ENCODE measurements at places on chromosomes 2 and 18. TPM values are rescaled to one million over a fixed set of nuclear protein-coding genes. Genes with fewer than 3 reads are reported as not detected.

DNA sequence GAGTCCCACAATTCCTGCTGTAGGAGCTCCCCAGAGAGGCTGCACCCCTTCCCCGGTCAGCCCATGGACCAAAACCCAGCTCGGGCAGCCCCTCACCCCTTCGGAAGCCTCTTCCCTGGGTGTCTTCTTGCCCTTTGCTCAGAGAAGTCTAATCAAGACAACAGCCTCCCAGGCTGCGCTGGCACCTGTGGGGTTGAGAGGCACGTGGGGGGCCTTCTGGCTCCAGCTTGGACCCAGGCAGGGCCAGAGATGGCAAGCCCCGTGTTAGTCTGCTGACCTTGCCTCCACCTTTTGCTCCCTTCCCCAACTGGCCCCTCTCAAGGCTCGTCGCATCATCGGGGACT lies 10.4 kb downstream of the SLC4A3 start:
- no peak overlapping the region for H3K4me3 ChIP-seq
- H3K27me3 ChIP-seq: no peaks in the 10 kb centered on the region
- H3K36me3 ChIP-seq: no peaks in the 10 kb centered on the region
- no peaks in the 10 kb centered on the region for H3K4me1 ChIP-seq
- no peak overlapping the region for H3K27ac ChIP-seq

DNA sequence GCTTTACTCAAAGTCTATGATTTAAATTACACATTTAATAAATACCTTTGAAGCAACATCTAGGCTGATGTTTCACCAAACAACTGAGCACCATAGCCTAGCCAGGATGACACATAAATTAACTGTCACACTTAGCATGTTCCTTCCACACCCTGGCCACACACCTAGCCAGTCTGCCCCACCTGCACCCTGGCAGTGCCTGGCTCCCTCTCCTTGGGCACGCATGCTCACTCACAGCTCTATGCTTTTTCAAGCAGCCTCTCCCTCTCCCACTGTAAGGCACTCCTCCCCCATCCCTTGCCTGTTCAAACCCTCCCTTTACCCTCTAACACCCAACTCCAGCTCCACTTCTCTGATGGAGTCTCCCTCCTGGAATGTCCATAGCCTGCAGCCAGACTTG lies 357.6 kb upstream of the KLHL29 start:
- H3K36me3 ChIP-seq: no peaks in the 10 kb centered on the region
- no peak overlapping the region for H3K27ac ChIP-seq
- H3K4me1 ChIP-seq: no peaks in the 10 kb centered on the region
- DNase-seq: no peak

DNA sequence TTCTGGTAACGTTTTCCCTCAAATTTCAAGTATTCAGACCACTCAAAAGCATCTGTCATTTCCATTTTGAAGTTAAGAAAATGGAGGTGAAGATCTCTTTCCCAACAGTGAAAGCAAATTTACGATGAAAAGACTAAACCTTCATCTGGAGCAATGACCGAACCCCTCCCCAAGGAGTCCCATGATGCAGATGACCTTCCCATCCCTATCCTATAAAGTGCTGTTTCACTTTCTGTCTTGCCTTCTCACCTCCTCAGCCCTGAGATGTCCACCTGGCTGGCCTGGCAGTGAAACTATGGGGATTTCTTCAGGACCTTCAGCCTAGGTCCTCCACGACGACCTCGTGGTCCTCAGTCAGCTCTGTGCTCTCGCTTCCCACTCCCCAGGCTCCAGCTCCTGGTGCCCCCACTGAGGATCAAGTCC lies 925 bp upstream of the NPC1 start:
- peaks cover 31% of the 10 kb centered on the region for H3K4me1 ChIP-seq
- H3K4me3 ChIP-seq: peak overlapping the region; percentile 94
- peaks cover 11% of the 10 kb centered on the region for H3K36me3 ChIP-seq
- peak; percentile 69 for DNase-seq
- peaks cover 3% of the 10 kb centered on the region for H3K27me3 ChIP-seq
- H3K27ac ChIP-seq: peak overlapping the region; percentile 96

The ALLC gene
- total RNA-seq: not detected

DNA sequence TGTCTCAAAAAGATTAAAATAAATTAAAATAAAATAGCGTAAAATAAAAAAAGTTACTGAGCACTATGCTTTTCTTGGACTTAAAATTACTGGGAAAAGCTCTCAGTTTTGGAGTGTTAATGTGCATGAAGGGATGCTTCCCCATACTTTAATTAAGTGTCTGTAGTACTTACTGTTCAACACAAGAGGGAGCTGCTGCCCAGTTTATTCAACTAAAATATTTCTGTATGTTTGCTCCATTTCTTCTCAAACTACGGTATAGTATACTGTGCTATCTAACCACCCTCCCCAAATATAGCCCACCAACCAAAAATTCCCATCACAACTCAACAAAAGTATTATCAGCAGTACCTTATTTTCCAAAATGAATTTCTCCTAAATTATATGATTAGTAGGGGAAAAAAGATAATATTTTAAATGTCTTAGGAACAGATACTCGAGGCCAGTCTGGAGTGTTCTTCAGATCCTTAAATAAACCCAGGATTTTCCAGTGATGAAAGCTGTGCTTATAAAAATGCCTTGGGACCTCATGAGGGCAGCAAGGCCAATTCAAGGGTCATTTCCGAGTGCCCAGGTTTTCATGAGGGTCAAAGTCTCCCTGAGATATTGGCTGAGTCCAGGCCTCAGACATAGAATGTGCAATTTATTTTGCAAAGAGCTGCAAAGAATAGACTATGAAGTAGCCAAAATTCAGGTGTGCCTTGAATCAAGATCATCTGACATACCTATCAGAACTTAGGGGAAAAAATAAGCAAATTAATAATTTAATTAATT lies 64.1 kb downstream of the CHRNA1 start:
- peaks cover 41% of the 10 kb centered on the region for H3K27me3 ChIP-seq
- H3K4me1 ChIP-seq: peaks cover 6% of the 10 kb centered on the region
- H3K36me3 ChIP-seq: no peaks in the 10 kb centered on the region
- H3K4me3 ChIP-seq: no peak overlapping the region
- H3K27ac ChIP-seq: no peak overlapping the region
- peak; percentile 82 for DNase-seq

- H3K4me1 ChIP-seq: peaks cover 6% of the 10 kb centered on the region
- no peak overlapping the region for H3K4me3 ChIP-seq
- H3K27ac ChIP-seq: no peak overlapping the region
- no peaks in the 10 kb centered on the region for H3K27me3 ChIP-seq
Measured at GRCh38 chr2:11237122-11237521, 81.9 kb downstream of the SLC66A3 start.

DNA sequence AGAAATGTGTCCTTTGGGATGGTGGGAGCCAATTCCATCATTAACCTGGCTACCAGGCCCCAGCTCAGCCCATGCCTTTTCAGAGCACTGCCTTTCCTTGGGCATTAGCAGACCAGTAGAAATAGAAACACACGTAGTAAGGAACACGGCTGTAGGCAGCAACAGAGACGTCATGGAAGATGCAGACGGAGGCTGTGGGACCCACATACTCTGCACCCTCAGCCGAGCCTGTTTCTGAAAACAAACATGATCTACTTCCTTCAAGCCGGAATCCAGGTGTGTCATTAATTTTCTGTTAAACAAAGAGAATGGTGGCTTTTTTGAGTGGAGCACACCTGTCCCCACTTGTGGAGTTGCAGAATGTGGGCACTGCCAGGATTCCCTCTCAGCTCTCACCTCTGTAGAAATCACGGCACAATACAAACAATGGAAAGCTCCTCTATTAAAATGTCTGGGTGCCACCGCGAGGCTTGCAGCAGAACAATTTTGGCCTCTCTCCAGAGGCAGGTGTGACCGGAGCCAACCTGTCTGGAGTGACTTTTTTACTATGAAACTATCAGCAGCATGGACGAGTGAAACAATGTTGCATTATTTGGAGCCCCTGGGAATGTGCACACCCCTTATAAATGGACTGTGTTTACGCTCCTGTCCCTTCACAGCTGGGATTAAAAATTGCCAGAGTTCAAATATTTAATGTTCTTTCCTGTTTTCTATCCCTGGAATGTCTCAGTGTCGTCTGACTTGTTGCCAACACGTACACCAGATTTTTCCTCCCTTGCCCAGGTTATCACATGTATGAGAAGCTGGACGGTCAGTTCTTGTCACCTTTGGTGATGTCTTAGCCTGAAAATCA lies 31.7 kb downstream of the SPP2 start:
- no peak overlapping the region for H3K27ac ChIP-seq
- H3K36me3 ChIP-seq: no peaks in the 10 kb centered on the region
- H3K4me3 ChIP-seq: no peak overlapping the region
- no peak for DNase-seq

DNA sequence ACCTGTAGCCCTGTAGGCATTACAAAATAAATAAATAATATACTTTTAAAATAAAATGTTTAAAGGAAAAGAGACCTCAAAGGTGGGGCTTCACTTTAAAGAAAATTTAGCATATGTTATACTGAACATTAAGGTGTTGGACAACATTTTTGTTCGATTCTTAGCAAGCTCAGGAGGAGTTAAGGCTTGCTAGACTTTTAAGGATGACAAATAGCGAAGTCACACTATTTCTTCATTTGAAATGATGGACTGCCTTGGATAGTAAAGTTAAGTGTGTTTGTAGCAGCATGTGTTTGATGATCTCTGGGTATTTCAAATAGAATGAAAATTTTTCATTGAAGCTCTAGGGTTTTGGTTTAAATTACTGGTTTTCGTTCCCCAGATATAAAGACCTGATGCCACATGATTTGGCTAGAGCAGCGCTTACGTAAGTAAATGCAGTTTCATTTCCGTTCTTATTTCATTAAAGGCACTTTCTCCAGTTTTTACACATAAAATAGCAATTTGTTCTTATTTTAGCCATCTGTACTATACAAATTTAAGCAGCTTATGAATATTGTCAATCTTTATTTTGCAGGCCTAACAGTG lies 24.9 kb downstream of the HADHB start:
- H3K27ac ChIP-seq: no peak overlapping the region
- no peak for DNase-seq
- H3K27me3 ChIP-seq: no peaks in the 10 kb centered on the region

The FOXD4L1 gene
- total RNA-seq: 0.17 TPM

DNA sequence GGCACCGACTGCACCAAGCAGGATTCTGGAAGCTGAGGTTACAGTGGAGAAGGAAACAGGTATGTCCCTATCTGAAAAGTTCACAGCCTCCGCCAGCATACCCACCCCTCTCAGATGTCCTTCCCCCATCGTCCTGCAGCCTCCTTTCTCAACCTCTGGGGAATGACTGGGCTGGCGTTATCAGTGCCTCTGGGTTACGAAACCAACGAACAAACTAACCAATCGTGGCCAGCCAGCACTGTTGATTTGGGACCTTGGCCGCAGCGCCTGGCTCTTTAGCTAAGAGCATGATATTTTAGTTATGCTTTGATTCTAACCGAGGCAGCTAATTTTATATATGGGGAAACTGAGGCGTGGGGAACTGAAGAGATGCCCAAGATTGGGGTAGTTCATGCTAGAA lies 233.0 kb downstream of the TFCP2L1 start:
- no peak for DNase-seq
- H3K27ac ChIP-seq: no peak overlapping the region
- H3K4me1 ChIP-seq: no peaks in the 10 kb centered on the region
- H3K27me3 ChIP-seq: no peaks in the 10 kb centered on the region
- no peak overlapping the region for H3K4me3 ChIP-seq
- no peaks in the 10 kb centered on the region for H3K36me3 ChIP-seq

DNA sequence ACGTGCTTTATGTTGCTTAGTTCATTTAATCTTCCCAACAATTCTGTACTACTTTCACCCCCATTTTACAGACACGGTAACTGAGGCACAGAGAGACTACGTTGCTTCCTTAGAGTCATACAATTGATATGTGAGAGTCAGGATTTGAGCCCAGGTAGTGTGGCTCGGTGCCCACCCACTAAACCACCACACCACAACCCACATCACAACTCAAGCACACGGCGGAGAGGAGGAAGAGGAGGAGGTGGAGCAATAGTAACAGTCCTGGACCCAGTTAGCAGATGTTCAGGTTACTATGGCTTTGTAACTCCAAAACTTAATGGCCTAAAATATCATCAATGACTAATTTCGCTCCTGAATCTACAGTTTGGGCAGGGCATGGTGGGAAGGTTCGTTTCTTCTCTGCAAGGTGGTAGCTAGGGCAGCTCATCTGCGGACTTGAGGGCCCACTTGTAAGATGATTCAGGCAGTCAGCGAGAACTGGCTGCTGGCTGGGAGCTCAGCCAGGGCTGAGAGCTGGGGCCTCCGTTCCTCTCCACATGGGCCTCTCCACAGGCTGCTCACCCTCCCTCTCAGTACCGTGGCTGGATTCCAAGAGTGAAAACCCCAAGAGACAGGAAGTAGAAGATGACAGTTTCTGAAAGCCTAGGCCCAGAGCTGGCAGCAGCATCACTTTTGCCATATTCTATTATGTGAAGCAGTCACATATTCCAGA lies 167.1 kb downstream of the ZFP36L2 start:
- peak overlapping the region; percentile 10 for H3K4me3 ChIP-seq
- H3K27ac ChIP-seq: peak overlapping the region; percentile 35
- H3K36me3 ChIP-seq: peaks cover 10% of the 10 kb centered on the region
- DNase-seq: peak; percentile 80
- H3K27me3 ChIP-seq: peaks cover 5% of the 10 kb centered on the region
- peaks cover 22% of the 10 kb centered on the region for H3K4me1 ChIP-seq

The HOXD13 gene
- not detected for total RNA-seq

The NT5DC4 gene
- total RNA-seq: not detected

DNA sequence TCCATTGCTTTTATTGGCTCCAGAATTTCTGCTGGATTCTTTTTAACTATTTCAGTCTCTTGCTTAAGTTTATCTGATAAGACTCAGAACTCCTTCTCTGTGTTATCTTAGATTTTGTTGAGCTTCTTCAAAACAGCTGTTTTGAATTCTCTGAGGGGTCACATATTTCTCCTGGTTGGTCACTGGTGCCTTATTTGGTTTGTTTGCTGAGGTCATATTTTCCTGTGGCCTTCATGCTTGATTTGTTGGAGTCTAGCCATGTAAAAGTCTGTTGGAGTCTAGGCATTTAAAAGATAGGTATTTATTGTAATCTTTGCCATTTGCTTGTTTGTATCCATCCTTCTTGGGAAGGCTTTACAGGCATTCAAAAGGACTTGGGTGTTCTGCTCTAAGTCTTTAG lies 398.7 kb downstream of the DSEL start:
- no peaks in the 10 kb centered on the region for H3K36me3 ChIP-seq
- no peaks in the 10 kb centered on the region for H3K4me1 ChIP-seq
- DNase-seq: no peak
- H3K27me3 ChIP-seq: no peaks in the 10 kb centered on the region

All from activated CD4-positive, alpha-beta T cell treated with anti-CD3 and anti-CD28 coated beads, Interleukin-2, amount 10 ng/mL, durations not matched to agents 24 days and 14 days (primary cell).